Activated naive CD8-positive, alpha-beta T cell treated with anti-CD3 and anti-CD28 coated beads, Interleukin-2, amount 50 U/mL, for 16 hours (primary cell): ENCODE measurements at places on chromosomes 5 and 9.

GRCh38 chr5:130836729-130837649 is 328.1 kb downstream of the HINT1 start:
- no peak for DNase-seq

GRCh38 chr5:150637245-150638052 is 3.0 kb upstream of the SYNPO start:
- no peak for DNase-seq

GRCh38 chr5:6859023-6859422 is 145.8 kb downstream of the TENT4A start:
- no peak for DNase-seq

DNA sequence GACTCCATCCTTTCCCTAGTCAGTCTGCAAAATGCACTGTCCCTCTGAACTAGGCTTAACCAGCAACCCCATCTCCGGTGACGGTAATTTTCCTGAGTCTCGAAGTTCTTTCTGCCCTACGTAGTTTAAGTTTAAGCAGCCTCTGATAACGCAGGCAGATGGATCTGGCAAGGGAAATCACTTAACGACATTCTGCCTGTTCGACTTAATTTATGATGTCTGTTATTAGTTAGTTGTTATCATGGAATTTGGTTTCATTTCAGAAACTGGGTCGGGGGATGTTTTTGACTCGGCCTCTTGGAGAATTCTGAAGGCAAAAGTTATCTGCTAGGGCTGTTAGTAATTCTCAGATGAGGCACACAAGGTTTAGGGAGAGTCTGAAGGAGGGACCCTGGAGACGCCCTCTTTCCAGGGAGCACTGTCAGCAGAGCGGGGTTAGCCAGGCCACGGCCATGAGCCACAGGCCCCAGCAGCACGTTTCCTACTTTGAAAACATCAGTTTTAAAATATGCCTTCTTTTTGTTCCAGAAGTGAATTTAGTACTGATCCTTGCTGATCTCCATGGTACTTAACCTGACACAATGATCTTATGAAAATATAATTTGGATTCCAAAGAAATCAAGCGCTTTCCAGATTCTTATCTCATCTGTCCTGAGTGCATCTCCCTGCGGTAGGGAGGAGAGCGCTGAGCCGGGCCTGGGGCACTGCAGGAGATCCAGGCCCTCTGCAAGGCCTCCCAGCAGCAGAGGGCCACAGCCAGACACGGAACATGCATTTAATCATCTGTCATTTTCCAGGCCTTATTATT is 171.0 kb upstream of the OTULINL start:
- no peak for DNase-seq

- no peak for DNase-seq
These were observed 147.1 kb downstream of the RXRA start for GRCh38 chr9:134473141-134474054.

GRCh38 chr5:856531-857425 is 6.0 kb upstream of the ZDHHC11 start:
- no peak for DNase-seq

DNA sequence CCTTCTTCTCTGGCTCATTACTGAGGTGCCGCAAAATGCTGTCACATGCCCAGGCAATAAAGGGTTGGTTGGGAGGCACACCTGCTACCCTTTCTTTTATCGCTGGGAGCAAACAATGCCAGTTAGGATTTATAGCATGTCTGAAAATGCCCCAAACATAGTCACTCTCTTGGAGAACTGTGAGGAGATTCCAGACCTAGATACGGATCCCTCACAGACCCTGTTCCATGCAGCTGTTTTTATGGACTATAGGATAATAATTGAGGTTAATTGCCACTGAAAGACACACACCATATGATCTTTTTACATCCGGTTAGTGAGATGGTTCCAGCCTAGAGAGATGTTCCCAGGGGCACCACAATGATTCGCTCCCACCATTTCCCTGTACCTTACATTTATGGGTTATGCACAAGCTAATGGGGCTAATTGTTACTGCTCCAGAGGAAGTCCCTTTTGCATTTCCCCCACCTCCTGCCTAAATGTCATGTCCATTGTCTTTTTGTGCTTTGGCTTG is 318.1 kb downstream of the PIK3R1 start:
- no peak for DNase-seq

DNA sequence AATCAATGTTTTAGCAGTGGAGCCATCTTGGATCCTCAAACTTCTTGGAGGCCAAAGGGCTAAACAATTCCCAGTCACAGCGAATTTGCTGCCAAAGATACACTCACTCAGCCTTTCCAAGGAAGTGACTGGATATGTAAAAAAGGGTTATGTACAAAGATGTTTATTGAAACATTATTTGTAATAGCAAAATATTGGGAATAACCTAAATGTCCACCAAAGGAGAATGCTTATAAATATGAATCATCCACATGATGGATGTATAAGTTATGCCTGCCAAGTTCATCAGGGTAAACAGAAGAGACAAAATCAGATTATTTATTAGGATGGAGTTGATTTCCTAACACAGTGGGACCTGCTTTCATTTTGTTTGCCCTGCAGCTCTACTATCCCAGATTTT is 145.2 kb upstream of the ABCA1 start:
- no peak for DNase-seq

- no peak for DNase-seq
These were observed 1.7 kb downstream of the CAMK4 start for GRCh38 chr5:111225926-111226325.

GRCh38 chr9:119677811-119678505 is 308.7 kb upstream of the BRINP1 start:
- DNase-seq: no peak

DNA sequence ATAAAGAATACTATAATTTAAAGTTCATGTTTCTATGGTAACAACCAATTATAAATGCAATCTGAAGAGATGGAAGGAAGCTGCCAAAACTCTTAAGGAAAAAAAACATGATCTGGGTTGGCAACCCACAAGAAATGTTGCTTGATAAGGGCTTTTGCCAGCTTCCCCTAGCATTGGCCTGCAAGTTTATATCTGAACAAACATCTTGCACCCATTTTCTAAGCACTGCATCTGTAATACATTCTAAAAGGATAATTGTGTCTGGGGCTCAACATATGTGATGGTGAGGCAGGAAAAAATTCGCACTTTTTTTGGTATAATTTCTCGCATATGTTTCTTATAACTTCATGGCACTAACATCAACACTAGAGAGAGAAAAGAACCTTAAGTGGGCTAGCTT is 276.4 kb downstream of the FBXL7 start:
- no peak for DNase-seq

DNA sequence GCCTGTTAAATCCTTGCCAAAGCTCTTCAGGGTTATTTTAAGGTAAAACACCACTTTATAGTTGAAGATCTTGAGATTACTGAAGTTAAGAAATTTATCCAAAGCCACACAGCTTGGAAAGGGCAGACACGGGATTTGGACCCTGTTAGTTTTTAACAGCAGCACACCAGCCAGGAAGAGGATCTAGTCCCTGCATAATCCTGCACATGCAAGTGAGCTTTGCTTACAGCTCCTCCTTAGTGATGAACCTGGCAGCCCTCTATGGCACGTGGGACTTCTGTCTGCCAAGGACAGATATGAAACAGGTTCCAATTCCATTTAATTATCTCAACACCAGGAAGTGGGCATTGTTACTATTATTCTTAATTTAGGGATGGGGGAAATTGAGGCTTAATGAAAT is 108.7 kb downstream of the TRIM32 start:
- DNase-seq: no peak

DNA sequence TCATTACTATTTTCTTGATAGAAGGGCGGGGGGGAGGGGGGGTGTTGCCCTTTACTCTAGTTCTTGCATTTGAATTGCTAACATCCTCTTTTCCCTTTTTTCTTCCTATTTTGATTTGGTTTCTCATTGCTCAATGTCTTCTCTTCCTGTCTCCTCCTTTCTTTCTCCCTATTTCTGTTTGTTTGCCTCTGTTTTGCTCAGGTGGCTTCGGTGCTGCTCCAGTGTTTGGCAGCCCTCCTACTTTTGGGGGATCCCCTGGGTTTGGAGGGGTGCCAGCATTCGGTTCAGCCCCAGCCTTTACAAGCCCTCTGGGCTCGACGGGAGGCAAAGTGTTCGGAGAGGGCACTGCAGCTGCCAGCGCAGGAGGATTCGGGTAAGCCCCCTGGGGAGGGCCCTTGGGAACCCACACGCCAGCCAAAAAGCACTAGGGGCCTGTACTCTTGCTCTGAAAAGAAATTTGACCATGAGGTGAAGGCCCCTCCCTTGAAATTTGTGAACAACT is 48.3 kb downstream of the FAM78A start:
- no peak for DNase-seq

DNA sequence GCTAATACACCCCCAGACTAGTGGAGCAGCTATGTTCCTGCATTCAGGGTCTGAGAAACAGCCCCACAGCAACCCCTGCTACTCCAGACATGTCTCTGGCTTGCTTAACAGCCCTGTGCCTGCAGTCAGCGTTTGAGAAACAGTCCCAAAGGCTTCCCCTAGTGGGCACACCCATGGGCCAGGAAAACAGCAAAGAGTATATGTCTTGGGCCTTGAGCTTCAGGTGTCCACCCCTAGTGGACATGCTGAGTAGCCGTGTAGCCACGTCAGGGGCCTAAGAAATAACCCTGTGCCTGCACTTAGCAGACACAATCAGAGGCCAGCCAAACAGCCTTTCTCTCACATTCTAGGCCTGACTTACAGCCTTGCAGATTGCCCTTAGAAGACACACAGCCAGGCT is 698.6 kb downstream of the PTPRD start:
- DNase-seq: no peak

DNA sequence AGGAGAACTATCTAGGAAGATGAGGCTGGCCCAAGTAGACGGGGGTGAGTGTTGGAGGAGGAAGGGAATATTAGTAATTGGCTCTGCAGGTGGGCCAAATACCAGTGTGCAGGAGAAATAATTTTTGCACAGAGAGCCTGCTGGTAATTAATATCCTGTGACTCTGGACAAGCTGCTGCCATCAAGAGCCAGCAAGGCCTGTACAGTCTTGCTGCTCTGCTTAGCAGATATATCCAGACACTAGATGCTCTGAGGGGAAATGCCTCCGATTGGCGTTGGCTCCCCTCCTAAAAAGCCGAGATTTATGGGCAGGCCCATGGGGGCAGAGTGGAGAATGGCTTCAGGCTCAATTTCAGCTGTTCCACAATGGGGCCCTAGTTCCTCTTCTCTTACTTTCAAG is 29.6 kb upstream of the ASTN2 start:
- no peak for DNase-seq

DNA sequence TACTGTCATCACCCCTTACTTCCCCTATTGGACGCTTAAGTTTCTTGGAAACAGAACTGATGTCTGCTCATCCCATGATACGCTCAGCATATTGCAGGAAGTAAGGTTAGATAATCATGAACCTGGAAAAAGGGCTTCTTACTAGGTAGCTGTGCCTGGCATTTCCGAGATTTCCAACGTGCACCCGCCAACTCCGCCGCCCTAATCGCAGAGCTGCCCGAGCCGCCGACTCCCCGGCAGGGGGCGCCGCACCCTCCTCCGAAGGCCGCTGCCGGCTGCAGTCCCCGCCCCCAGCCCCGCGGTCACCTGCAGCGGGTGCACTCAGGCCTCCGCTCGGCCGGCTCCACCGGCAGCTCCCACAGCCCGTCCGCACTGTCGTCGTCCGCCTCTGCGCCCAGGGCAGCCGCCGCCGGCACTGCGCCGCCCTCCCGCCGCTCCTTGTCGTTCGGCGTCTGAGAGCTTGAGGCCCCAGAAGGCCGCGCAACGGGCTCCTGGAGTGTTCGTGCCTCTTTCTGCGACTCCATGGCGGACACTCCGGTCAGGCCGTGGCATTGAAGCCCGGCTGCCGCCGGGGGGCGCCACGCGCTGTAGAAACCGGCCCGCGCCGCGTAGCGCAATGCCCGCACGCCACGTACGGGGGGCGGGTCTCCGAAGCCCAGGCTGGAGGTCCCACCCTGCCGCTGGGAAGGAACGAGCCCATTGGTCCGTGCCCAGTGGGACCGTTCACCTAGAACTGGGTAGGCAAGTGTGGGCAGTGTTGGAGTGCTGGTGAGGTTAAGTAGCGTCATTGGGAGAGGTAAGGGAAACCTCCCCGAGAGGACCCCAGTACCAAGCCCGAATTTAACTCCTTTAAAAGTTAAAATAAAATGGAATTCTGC is at the start of gene DTWD2:
TSS of gene DTWD2 (minus strand) at position 560 of the 878 bp plus-strand sequence. CDS start at position 524, 36 bp downstream.
- peak; percentile 85 for DNase-seq

- no peak for DNase-seq
These were observed 5.5 kb upstream of the PSAT1 start for GRCh38 chr9:78291240-78291925.

DNA sequence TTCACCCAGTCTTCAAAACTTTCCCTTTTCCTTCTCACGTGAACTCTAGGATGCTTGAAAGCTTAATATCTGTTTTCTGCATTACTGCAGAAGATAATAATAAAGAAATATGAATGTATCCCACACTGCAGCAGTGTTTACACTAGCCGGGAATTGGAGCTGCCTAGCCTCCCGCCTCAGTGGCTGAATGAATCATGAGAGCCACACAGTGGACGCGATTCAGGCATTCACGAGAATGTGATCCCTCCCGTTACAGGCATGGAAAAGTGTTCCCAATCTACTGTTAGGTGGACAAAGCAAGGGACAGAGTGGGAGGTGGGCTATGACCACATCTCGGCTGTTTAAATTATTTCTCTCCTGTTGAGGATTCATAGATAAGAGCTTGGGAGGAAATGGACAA is 69.4 kb upstream of the CTSL start:
- no peak for DNase-seq

DNA sequence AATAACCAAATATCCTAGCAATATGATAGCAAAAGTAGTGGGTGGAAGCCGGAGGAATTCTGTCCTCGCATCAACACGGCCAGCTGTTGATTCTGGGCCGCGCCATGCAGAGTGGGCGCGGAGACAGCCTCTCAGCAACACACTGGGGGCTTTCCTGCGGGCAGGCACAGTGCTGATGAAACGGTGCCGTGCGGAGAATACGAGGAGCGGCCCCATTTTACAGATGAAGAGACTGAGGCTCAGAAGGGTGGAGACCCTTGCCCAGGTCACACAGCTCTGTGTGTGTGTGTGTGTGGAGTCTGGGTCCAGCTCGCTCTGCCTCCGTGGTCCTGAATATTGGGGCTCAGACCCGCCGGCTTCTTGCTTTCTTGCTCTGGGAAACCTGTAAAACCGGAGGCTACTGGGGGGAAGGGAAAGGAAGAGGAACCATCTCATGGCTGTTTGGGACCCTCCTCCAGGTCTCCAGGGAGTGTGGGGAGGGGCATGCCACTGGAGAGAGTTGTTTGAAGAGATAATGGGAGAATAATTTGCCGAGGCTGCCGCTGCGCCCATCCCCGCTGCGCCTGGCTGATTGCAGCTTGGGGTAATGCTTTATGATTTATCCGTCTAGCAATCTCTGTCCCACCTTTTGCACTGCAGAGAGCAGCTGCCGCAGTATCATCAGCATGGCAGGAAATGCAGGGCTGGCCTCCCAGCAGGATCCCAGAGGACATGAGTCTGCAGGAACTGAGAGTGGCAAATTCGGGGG is 36.6 kb downstream of the NCS1 start:
- DNase-seq: no peak

- DNase-seq: no peak
These were observed 118.0 kb downstream of the ESM1 start for GRCh38 chr5:54867310-54867944.

- no peak for DNase-seq
These were observed 423.5 kb upstream of the RGMB start for GRCh38 chr5:98349990-98350365.

GRCh38 chr5:28110781-28111180 is 1072.4 kb upstream of the CDH9 start:
- DNase-seq: no peak
